ENCODE measurements at places on chromosomes 16 and 17. TPM values are rescaled to one million over a fixed set of nuclear protein-coding genes. Genes with fewer than 3 reads are reported as not detected.

DNA sequence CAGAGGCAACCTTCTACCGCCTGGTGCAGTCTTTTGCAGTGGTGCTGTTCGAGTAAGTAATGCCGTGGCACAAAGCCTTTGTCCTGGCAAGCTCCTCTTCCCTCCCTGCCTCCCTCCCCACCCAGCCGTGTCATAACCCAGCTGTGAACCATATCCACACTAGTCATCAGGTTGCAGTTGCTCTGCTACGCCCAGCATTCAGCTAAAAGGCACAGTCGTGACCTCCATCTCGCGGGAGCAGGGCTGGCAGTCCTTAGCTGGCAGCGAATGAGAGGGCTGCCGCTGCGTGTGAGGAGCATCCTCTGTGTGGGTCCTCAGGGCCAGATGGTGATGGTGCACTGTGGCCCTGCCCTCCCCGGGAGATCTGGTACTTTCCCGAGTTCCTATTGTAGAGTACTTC is 39.3 kb downstream of the CIBAR2 start:
- no peak for DNase-seq

DNA sequence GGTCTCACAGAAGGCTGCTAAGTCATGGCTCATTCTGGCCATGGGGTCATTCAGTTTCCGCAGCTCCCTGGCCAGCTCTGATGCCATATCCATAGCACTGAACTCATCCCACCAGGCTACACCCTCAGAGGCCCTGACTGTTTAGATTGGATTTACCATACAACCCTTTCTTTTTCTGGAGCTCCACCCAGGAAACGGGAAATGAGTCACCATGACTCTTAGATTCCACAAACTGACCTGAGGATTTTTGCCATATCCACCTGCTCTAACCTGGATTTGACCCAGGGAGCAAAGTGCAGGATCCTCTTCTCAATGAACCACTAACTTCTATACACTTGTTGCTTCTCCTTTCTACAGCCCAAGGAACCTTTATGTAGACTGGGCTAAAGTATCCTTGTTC is 20.3 kb upstream of the CALB2 start:
- no peak for DNase-seq

- DNase-seq, result no peak
Measured at GRCh38 chr17:82050152-82050760, 1.4 kb downstream of the RFNG start.

DNA sequence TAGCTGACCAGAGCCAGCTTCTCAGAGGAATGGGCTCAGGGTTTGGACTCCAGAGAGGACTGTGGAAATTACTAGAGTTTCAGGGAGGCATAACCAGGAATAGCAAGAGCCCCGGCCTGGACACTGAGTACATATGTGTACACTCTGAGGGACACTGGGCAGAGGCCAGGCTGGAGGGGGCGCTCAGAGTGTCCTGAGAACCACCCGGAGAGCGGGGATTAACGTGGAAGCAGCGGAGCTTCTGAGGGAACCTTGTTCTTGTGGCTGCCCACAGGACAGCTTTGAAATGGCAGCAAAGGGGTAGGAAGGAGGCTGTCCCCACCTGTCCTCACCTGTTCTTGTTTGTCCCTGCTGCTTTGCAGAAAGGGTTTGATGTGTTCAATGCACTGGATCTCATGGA is 27.8 kb downstream of the PLCD3 start:
- no peak for DNase-seq

- DNase-seq, result no peak
Measured at GRCh38 chr17:8479431-8479947, 43.8 kb downstream of the NDEL1 start.

DNA sequence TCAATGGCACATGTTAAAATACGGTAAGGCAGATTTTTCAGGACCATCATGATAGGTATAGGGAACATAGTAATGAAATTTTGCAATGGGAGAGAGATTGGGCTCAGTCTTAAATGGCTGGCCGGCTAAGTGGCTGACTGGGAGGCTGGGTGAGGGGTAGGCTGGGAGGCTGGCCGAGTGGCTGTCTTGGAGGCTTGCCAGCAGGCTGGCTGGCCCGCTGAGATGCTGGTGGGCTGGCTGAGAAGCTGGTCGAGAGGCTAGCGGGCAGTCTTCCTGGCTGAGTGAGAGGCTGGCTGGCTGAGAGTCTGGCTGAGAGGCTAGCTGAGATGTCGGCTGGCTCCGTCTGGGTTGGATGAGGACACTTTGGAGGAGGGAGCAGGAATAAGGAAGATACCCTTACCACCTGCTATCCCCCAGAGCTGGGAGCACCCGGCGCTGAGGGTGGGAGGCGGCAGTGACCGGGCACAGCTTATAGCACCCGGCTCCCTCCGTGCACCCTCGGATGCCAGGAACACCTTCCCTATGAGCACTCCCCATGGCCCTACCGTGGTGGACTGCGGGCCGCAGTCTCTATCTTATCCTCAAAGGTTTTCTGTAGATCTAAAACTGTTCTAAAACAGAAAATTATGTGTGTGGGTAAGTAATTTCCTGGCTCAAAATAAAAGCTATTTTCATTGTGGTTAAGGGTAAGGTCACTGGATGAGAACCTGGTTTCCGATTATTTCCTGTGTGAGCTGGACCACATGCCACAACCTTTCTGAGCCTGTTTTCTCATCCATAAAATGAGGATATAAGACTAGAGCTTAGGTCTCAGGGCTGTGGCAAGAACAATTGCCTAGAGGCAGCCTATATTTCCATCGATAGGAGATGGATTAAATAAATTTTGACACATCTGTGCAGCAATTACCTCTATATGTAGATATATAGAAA is 34.5 kb upstream of the TMC5 start:
- no peak for DNase-seq

DNA sequence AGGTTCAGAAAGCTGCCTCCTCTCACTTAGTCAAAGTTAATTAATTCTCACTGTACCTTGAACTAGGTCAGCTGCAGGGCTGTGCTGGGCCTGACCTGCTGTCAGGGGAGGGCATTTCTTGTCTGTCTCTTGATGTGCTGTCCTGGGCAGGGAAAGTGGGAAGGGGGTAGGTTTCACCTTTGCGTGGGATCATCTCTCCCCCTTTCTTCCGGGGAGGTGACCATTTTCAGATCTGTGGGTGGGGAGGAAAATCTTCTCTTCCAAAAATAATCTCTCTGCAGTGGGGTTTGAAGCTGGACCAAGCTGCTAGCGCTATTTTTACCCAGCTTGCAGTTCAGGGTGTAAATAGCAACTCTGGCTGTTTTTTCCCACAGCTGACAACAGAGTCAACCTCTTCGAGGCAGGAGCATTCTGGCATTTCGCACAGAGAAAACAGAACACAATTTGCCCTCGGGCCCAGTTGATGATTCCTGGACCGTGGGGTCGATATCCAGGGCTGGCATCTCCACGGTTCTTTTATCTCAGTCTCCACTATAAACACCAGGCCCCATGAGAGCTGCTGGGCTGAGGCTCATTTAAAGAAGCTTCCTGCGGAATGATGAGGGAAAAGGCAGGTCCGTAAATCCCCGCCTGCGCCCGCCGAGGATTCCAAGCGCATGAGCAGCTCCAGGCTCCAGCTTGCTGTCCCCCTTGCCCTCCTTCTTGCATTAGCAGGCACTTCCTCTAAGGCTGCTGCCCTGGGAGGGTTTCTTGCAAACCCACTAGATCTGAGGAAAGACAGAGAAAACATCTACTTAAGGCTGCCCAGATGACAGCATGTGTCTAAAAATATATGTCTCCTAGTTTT is 93.9 kb downstream of the YPEL2 start:
- DNase-seq, result no peak

DNA sequence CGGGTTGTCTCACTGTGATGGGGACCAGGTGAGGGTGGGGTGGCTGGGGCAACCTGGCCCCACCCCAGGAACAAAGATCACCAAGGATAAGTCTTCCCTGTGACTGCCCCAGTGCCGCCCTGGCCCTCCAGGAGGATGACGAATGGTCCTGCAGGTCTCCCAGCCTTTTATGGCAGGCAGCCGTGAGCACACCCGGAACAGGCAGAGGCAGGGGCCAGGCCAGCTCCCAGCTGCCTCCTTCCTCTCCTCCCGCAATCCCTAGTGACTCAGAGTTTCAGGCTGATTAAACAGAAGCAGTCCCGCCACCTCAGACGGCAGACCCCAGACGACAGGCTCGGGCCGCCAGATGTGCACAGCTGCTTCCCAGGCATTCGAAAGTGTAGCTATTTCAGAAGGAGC is 13.3 kb downstream of the JUP start:
- peak; percentile 89 for DNase-seq

DNA sequence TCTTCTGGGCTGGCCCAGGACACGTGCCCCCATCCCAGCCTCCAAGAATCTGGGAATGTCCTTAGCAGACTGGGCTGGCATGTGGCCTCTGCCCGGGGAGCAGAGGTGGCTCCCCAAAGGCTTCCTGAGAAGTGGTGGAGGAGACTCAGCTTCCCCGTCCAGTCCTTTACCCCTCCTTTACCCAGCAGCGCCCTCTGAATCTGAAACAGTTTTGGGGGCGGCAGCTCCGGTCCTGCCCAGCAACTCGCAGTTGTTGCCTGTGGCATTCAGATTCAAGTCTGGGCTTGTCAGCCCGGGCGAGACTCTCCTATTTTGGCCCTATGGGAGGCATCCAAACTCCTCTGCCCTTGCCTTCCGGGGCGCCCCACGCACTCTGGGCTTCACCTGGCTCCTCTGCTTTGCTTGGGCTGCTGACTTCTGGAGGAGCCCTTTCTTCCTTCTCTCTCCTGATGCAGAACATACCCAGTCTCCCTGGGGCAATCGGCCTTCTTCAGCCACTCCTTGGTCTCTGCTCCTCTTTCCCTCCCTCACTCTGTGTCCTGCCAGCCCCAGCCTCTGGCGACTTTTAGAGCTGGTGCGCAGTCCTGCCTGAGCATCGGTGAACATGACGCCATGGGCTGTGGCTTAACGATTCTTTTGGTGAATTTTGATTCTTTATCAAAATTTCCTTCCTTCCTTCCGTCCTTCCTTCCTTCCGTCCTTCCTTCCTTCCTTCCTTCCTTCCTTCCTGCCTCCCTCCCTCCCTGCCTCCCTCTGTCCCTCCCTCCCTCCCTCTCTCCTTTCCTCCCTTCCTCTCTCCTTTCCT is 55.2 kb downstream of the CMIP start:
- no peak for DNase-seq

DNA sequence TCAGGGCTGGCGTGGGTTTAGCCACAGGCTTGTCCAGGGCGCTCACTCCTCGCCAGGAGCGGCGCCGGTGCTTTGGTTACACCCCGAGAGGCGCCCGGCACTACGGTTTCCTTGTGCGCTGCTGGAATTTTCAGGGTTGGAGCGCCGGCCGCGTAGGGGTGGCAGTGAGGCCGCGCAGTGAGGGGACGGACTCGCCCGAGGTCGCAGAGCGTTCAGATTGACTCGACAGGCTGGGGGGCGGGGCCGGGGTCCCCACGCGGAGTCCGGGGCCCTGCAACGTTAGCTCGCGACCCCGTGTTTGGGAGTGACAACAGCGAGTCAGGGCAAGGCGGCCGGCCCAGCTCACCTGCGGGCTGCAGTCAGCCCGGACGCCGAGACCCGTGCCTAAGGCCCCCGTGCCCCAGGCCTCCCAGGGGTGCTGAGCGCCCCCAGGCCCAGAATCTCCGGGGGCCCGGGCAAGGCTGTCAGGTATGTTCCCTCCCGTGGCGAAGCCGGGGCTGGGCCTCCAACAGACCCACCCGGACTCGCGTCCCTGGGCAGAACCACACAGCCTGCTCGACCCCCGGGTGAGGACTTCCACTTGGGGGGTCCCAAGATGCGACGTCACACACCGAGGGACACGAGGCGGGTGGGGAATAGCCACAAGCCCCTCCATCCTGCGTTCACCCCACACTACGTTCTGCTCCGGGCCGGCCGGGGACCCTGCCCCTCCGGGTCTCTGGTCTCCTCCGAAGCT is 1.3 kb upstream of the ACTG1 start:
- DNase-seq, result no peak

GRCh38 chr16:83714286-83714685 is 93.5 kb upstream of the HSBP1 start:
- DNase-seq, result no peak

GRCh38 chr16:78742501-78743283 is 643.2 kb downstream of the WWOX start:
- DNase-seq, result no peak

- DNase-seq, result no peak
Measured at GRCh38 chr16:57611181-57611580, 17.2 kb upstream of the ADGRG1 start.

- no peak for DNase-seq
Measured at GRCh38 chr16:66263973-66264310, 102.5 kb upstream of the CDH5 start.

SULT1A2 gene
- total RNA-seq, result 0.27 TPM

PDE6G gene
- total RNA-seq, result 2.2 TPM

TM4SF5 gene
- not detected for total RNA-seq

AMZ2 gene
- 94.0 TPM for total RNA-seq

KCNH6 gene
- 0.07 TPM for total RNA-seq

NUBP2 gene
- 187 TPM for total RNA-seq

PTX4 gene
- not detected for total RNA-seq

NGFR gene
- 0.04 TPM for total RNA-seq

COG8 gene
- 68.0 TPM for total RNA-seq
